CD4-positive, CD25-positive, alpha-beta regulatory T cell (primary cell): ENCODE measurements at places on chromosomes 6 and 20.

- DNase-seq: no peak
Measured at GRCh38 chr6:14439419-14439818, 321.8 kb downstream of the CD83 start.

GRCh38 chr6:55175078-55176049, 1.0 kb downstream of the HCRTR2 start:
- no peak for DNase-seq

- no peak for DNase-seq
Measured at GRCh38 chr20:37114012-37114411, 18.2 kb upstream of the RBL1 start.

- DNase-seq: no peak
Measured at GRCh38 chr6:48401016-48401415, 290.0 kb upstream of the PTCHD4 start.

- no peak for DNase-seq
Measured at GRCh38 chr6:107110200-107110599, 5.1 kb downstream of the BEND3 start.

DNA sequence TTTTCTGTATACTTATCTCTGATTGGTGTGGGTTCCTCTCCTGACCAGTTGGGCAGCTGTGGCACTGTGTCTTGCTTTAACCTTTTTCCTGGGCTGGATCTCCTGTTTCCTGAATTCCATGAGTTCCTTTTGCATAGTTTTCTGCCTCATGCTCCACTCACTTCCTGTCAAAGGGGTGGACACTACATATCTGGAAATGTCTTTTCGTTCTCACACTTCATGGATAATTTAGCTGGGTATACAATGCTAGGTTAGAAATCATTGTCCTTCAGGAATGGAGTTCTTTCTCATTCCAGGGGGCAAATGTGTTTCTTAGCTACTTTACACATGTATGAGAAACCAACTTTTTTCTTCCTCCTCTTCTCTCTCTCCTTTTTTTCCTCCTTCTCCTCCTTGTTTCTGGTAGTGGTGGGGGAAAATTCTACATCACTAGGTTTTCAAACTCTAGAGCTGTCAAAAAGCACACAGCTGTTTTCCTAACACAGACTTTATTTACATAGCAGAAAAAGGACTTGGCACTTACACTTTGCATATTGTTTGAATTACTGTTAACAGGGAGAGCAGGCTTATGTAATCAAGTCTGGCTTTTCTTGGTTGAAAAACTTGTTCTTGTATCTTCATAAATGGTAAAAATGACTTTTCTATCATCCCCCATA, 9.0 kb upstream of the DDX27 start:
- no peak for DNase-seq

DNA sequence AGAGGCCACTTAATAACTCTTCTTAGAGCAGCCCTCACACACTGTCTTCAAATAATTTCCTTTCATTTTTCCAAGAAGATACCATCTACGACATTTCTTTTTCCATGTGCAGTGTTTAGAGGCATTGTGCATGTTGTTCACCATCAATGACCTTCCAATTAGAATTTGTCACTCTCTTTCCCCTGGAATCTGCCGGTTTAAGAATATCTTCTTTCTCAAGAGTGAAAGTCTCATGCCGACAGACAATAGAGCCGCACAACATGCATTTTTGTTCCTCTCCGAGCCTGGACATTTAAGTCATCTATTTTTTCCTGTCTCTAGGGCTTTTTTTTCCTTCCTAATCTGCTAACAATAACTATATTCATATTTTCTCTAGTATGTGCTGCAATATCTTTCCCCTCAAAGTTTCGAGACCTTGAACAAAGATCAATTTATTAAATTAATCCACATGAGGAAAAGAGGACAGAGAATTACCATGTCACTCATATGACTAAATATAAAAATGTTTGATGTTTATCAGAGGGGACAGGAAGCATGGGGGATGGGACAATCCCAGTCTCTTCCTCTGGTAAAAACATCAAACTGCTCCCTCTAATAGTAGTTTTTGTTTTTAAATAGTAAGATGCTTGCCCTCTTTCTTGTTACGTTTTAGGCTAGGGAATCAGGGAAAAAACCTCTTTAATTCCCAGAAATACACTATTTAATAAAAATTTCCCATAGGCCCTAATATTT, 893.4 kb downstream of the C6orf118 start:
- DNase-seq: no peak

DNA sequence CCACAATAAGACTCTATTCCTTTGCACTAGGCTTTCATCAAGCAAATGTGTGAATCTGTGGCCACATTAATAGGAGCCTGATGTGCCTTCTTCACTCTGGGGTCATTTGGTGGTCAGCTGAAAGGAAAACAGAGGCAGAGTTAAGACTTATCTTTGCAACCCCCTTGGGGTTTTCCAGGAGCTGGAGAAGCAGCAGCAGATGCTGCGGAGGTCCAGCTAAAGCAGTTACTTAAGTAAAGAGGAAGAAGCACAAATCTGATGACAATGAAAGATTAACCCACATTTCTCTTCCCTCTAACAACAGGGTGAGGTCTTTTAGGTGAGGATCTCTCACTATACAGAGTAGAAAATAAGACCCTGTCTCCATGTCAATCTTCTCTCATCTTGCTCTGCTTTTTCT, 45.4 kb upstream of the QKI start:
- no peak for DNase-seq

DNA sequence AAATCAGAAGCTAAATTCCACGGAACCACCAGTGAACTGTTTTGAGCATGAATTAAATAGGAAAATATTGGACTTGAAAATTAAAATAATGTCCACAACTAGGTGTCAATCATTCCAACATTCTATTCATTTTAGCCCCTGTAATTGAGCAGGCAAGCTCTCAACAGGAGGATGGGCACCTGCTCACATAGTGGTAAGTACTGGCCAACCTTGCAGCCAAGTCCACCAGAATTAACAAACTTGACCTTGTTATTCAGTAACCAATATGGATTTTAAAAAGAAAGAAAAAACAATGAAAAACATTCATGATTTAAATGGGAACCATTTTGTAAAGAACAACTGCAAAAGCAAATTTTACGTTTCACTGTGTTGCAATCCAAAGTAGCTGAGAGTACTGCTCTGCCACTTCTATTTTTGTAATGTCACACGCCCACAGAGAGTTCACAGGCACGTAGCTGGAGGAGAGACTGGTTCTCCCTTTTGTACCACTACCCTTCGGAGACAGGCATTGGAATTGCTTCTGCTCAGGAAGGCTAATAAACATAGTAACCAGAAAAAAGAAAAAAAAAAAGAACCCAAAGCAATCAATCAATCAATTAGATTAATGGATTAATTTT, 75.2 kb upstream of the F13A1 start:
- DNase-seq: no peak

DNA sequence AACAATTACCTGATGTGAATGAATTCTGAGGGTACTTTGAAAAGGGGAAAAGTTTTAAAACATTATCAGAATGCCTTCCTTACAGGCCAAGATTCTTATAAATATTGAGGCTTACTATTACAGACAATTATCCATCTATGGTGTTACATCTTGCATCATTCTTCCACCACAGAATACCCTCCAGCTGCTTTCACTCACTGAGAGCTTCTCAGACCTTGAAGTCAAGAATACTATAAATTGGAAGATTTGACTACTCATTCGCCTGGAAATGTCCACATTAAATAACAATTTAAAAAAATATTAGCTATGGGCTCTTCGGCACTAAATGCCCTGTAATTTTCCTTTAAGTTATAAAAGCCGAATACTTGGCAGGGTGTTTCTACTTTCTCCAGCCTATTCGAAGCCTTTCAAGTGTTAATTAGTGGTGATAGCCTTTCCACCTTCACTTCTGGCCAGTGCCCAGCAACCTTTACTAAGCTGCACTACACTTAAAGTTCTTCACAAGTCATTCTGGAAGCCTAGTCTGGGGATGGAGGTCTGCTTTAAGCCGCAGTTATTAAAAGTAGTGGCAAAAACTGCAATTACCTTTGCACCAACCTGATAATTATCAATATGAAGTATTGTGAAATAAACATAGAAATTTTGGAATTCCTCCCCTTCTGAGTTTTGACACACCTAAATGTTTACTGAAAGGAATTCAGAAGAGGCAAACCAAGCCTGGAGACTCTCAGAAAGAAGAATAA, 100.9 kb downstream of the BMP5 start:
- DNase-seq: no peak

GRCh38 chr6:9783567-9783966, 631.3 kb downstream of the TFAP2A start:
- no peak for DNase-seq

DNA sequence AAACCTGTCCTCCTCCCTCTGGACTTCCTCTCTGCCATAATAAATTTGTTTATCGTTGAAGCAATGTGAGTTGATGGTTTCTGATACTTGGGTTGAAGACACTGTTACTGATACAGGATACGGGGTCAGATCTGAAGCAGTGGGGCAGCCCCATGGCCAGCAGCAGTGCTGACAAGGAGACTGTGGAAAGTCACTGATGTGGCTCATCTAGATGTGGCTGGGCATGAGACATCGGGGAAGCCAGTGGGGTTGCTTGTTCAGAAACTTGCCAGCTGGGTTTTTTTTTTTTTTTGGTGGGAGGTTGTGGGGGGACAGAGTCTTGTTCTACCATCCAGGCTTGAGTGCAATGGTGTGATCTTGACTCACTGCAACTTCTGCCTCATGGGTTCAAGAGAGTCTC, 2.6 kb upstream of the BPI start:
- no peak for DNase-seq

GRCh38 chr6:129215916-129216520, 333.1 kb downstream of the LAMA2 start:
- DNase-seq: no peak

GRCh38 chr6:160882791-160883279, 108.7 kb upstream of the MAP3K4 start:
- no peak for DNase-seq

DNA sequence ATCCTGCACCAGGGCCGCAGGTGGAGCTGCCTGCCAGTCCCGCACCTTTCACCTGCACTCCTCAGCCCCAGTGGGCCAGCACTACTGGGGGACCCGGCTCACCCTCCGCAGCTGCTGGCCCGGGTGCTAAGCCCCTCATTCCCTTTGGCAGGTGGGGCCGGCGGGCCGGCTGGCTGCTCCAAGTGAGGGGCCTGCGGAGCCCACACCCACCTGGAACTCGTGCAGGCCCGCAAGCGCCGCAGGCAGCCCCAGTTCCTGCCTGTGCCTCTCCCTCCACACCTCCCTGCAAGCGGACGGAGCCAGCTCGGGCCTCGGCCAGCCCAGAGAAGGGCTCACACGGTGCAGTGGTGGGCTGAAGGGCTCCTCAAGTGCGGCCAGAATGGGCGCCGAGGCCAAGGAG, 199.0 kb upstream of the HS3ST5 start:
- no peak for DNase-seq

- no peak for DNase-seq
Measured at GRCh38 chr6:122400121-122400450, 634 bp downstream of the HSF2 start.

DNA sequence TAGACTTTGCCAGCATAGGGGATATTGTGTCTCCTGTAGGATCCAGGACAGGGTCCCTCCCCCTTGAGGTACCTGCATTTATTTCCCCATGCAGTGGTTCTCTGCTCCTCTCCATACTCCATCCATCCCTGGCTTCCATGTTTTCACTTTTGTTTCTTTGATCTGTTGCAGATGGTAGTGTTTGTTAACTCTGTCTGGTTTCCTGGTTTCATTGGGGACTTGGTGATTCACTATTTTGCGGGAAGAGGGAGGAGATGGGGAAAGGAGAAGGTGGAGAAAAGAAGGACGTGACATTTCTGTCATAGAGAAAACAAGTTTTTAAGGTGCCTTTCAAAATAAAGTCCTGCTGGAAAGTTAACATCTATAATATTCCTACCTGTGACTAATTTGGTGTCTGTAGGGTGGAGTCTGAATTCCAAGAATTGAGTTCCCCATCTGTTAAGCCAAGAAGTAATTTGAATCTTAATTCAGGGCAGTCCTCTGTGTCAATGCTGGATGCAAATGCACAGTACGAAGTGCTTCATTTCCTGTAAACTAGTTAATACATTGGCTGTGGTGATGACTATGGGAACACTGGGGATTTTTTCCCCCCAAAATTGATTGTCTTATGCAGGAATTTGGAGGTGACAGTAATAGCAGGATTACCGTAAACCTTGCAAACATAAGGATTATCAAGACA, 6.9 kb upstream of the RNF144B start:
- DNase-seq: no peak

- DNase-seq: no peak
Measured at GRCh38 chr6:36484736-36485135, 41.9 kb downstream of the KCTD20 start.
